ENCODE measurements at places on chromosomes 4 and X. TPM values are rescaled to one million over a fixed set of nuclear protein-coding genes. Genes with fewer than 3 reads are reported as not detected.

FHIP1A gene
- 1.2 TPM for polyA plus RNA-seq

- no peak for DNase-seq
Observed at GRCh38 chrX:124341396-124342132, 4.8 kb upstream of the SH2D1A start.

CLDN34 gene
- not detected for polyA plus RNA-seq

NRK gene
- polyA plus RNA-seq, result 0.34 TPM

RNF150 gene
- polyA plus RNA-seq, result 13.2 TPM

GRCh38 chr4:158214856-158215255 is 4.6 kb downstream of the TMEM144 start:
- DNase-seq, result no peak

DNA sequence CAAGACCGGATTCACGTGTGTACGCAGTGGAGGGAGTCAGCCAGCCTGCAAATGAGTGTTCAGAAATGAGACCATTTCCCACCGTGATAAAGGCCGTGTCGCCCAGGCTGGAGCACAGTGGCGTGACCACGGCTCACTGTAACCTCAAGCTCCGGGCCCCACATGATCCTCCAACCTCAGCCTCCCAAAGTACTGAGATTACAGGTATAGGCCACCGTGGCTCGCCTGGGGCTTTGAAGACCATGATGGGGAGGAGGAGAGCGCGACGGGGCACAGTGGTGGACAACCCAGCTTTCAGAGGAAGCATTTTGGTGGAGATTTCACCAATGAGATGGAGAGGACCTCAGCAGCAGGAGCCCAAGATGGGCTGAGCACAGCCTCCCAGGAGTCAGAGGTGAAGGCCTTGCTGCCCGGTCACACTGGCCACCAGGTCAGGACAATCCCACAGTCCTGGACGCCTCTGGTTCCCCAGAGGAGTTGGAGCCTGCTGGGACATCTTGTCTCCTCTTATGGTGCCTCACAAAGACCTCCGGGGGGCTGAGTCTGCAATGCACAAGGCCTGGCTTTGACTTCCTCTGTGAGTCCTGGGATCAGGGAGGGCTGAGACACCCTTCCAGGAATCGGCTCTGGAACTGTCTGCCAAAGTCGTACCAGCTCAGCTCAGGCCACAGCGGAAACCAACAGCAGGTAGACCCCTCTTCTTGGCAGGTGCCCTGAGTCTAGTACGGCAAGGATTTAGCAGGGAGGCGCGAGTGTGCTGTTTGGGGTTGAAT is 22.4 kb upstream of the MXD4 start:
- DNase-seq, result no peak

DNA sequence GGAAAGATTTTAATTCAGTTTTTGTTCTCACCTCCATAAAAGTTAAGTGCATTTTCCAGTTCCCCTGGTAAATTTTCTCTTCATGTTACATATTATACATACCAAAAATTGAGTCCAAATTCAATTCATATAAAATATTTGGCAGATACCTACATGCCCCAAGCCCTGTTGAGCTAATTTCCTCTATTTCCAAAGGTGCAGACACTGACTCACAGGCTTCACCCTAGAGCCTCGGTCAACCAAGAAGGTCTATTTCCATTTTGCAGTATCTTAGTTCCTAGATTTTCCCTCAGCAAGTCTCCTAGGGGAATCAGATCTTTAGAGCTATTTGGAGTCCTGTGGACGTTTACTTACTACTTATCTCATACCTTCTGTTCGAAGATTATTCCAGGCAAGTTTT is 174.4 kb downstream of the TSPAN5 start:
- no peak for DNase-seq

GRCh38 chr4:16031546-16032395 is 52.1 kb downstream of the PROM1 start:
- DNase-seq, result no peak

DNA sequence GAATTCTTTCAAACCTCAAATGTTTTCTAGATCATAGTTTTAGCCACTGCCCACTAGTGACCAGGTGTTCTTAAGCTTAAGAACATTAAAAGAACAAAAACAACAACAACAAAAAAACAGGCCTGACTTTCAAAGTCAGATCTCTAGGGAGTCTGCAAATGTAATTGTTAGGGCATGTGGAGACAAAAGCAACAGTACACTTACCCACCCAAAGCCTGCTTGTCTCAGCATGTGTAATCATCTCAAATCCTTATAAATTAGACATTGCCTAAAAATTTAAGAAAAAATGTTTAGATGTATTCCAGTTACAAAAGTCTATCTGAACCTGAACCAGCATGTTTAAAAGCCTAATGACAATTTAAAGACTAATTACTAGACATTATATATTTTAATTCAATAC is 79.9 kb downstream of the SLC7A11 start:
- no peak for DNase-seq

PCDH18 gene
- polyA plus RNA-seq, result 28.7 TPM
